ENCODE measurements at places on chromosomes 13 and 19. TPM values are rescaled to one million over a fixed set of nuclear protein-coding genes. Genes with fewer than 3 reads are reported as not detected.

Gene MAST1
- 0.18 TPM for total RNA-seq

Gene PRODH2
- total RNA-seq: not detected

Gene CPAMD8
- total RNA-seq: 0.43 TPM

Gene S1PR5
- 0.74 TPM for total RNA-seq

Gene CELF5
- not detected for total RNA-seq

Gene TEKTIP1
- not detected for total RNA-seq
